Sigmoid colon (tissue), 7 donors: ENCODE measurements at places on chromosomes 11 and 22. TPM values are rescaled to one million over a fixed set of nuclear protein-coding genes. Genes with fewer than 3 reads are reported as not detected.

GRCh38 chr11:28338371-28338770 is 230.2 kb downstream of the METTL15 start:
- H3K4me3 ChIP-seq = no peak overlapping the region
- no peak for DNase-seq
- H3K4me1 ChIP-seq = peaks cover 4% of the 10 kb centered on the region
- H3K27me3 ChIP-seq = no peaks in the 10 kb centered on the region
- no peak overlapping the region for H3K27ac ChIP-seq
- H3K36me3 ChIP-seq = no peaks in the 10 kb centered on the region

DNA sequence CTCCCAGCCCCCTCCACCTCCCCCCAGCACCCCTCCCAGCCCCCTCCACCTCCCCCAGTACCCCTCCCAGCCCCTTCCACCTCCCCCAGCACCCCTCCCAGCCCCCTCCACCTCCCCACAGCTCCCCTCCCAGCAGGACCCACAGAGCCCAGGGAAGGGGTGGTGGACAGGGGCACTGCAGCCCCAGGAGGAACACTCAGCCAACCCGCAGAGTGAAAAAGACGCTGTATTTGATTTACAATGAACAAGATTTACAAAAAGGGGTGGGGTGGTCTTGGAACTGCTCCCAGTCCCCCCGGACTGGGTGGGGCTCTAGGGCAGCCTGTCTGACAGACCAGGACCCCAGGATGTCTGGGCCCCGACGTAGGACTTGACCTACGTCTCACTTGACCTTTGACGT is 4.6 kb upstream of the MAPK11 start:
- H3K4me1 ChIP-seq = peaks cover 31% of the 10 kb centered on the region
- no peak for DNase-seq
- peaks cover 25% of the 10 kb centered on the region for H3K36me3 ChIP-seq
- peaks cover 4% of the 10 kb centered on the region for H3K27me3 ChIP-seq
- no peak overlapping the region for H3K4me3 ChIP-seq
- no peak overlapping the region for H3K27ac ChIP-seq

- DNase-seq = no peak
- H3K27me3 ChIP-seq = no peaks in the 10 kb centered on the region
- H3K4me1 ChIP-seq = peaks cover 17% of the 10 kb centered on the region
- H3K27ac ChIP-seq = no peak overlapping the region
- H3K36me3 ChIP-seq = no peaks in the 10 kb centered on the region
Measured at GRCh38 chr11:18379201-18379600, 15.2 kb upstream of the LDHA start.

- no peak overlapping the region for H3K27ac ChIP-seq
- H3K36me3 ChIP-seq = no peaks in the 10 kb centered on the region
- H3K27me3 ChIP-seq = no peaks in the 10 kb centered on the region
Measured at GRCh38 chr22:11628651-11629511, 3899.1 kb upstream of the OR11H1 start.

DNA sequence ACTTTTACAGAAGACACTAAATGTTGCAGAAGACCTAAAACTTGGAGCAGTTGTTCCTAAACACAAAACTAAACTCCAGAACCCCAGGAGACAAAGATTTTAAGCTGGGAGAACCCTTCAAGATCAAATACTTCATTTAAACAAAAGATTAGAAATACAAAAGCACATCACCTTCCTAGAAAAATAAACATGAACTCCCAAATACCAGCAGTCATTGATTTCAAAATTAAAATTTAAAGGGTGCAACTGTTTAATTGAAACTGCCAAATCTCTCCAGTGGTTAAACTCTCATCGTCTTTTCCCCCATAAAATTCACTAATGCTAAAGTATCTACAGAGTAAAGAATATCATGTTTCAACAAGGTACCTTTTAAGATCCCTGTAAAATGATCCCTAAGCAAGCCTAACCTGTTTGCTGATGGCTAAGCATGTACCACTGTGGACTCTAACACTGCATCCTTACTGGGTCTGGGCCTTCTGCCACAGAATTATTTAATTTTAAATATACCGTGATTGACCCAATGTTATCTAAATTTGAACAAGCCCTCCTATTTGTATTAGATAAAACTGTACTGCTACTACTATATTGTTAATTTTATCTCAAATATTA is 53.7 kb upstream of the CCDC34 start:
- peaks cover 12% of the 10 kb centered on the region for H3K4me1 ChIP-seq
- no peak overlapping the region for H3K4me3 ChIP-seq
- H3K27me3 ChIP-seq = no peaks in the 10 kb centered on the region
- H3K27ac ChIP-seq = no peak overlapping the region
- H3K36me3 ChIP-seq = peaks cover under 1% of the 10 kb centered on the region

DNA sequence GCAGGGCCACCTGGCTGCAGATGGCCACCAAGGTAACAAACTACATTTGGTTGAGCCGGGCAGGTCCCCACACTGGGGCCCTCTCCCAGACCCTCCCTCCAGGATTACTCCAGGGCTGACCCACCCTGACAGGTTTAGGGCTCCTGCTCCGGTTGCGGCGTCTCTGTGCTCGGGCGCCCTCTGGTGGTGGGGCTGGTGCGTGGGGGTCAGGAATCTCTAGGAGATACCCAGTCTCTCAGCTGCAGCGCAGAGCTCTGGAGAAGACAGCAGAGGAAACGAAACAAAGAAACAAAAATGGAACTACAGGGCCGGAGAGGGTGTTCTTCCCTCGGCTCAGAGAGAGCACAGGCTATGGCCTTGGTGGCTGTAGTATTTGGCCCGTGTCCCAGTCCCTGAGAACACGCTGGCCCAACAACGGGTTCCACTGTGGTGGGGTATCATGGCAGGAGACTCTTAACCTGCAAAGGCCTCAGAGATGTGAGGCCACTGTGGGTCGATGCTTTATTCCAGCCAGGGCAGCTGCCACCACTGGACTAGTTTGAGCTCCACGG is 2.4 kb downstream of the C11orf96 start:
- peaks cover 35% of the 10 kb centered on the region for H3K4me1 ChIP-seq

DNA sequence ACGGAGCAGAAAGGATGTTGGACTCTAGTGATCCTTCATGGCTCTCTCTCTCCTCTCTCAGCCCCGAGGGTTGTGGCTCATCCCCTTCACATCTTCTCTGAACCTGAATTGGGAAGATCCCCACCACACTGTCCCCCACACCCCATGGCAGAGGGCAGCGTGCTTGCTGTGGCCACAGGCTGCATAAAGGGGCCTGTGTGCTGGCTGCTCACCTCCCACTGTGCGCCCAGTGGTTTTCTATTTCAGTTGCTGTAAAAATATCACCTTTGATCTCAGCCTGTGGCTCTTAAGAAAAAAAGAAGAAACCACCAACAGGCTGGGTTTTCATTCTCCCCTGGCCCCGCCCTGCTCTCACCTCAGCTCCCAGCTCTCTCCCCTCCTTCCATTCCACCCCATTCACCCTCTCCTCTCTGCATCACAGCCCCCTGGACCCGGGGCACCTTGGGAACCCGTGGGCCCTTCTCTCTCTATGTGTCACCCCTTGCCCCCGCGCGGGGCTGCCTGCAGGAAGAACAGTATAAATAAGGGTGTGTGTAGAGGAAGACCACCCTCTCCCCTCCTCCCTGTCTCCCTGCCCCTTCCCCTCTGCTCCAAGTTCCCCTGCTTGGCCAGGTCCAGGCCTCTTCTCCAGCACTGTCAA is 25.8 kb upstream of the WNT11 start:
- H3K27me3 ChIP-seq = no peaks in the 10 kb centered on the region
- no peak overlapping the region for H3K27ac ChIP-seq
- no peak overlapping the region for H3K4me3 ChIP-seq
- peaks cover 17% of the 10 kb centered on the region for H3K4me1 ChIP-seq
- no peak for DNase-seq

DNA sequence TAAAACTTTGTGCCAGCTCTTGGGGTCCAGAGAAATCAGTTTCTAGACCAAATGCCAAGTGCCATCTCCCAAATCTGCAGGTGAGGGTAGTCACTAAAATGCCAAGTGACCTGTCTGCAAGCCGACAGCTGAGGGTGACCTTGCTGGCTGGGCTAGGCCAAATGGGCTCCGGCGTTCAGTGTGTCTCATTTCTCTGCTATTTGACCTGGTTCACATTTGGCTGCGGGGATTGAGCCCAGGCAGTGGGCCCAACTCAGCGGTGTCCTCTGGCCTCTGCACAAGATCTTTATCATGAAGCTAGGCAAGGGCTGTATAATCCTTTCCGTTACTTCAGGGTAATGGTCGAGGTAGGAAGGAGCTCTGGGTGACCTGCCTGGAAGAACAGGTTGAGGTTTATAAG is 87.5 kb downstream of the SNX19 start:
- H3K27ac ChIP-seq = peak overlapping the region; percentile 65
- H3K4me3 ChIP-seq = no peak overlapping the region
- H3K27me3 ChIP-seq = no peaks in the 10 kb centered on the region
- no peaks in the 10 kb centered on the region for H3K36me3 ChIP-seq
- peak; percentile 73 for DNase-seq
- H3K4me1 ChIP-seq = peaks cover 57% of the 10 kb centered on the region

- H3K4me1 ChIP-seq = peaks cover 17% of the 10 kb centered on the region
- no peaks in the 10 kb centered on the region for H3K27me3 ChIP-seq
- H3K27ac ChIP-seq = peak overlapping the region; percentile 9
Measured at GRCh38 chr11:40291329-40291728, 1168.1 kb downstream of the LRRC4C start.

DNA sequence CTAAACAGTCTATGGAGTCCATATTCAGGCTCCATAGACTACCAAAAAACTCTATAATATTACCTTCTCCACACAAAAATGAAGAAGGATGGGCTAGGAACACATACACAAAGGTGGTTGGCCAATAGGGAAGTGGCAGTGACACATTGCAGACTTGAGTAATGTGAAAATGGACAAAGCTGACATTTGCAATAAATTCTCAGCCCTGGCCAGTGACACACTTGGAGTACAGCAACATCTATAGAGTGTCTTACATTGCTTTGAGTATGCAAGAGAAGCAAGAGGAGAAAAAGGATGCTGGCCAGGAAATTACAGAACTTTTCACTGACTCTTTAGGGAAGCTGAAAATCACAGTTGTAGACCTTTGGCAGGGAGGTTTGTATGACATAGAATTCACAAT is 7.3 kb upstream of the OR52W1 start:
- H3K27me3 ChIP-seq = no peaks in the 10 kb centered on the region
- no peaks in the 10 kb centered on the region for H3K4me1 ChIP-seq
- no peaks in the 10 kb centered on the region for H3K36me3 ChIP-seq
- H3K27ac ChIP-seq = no peak overlapping the region
- H3K4me3 ChIP-seq = no peak overlapping the region
- DNase-seq = no peak

GRCh38 chr11:21635394-21636145 is 557.3 kb upstream of the ANO5 start:
- H3K27me3 ChIP-seq = no peaks in the 10 kb centered on the region
- no peak overlapping the region for H3K27ac ChIP-seq
- no peaks in the 10 kb centered on the region for H3K36me3 ChIP-seq
- H3K4me1 ChIP-seq = no peaks in the 10 kb centered on the region
- DNase-seq = no peak

DNA sequence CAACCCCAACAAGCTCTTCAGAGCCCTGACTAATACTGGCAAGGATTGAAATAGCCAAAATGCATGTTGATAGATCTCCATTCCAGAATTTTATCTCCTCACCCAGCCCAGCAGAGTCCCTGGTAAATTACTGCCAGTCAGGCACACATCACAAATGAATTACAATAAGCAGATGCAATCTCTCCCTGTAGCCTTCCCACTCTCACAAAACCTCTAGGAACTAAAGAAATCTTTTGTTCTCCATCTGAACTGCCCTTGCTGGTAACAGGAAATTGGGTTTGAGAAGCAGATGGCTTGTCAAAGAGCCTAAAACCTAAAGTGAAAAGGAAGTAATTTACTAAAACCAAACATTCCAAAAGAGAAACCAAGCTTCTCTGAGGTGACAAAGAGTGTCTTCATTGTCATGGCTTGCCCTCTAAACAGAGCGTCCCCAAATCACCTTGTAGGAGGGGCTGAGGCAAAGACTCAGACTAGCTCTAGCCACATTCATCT is 59.5 kb downstream of the FAM168A start:
- H3K4me3 ChIP-seq = no peak overlapping the region
- no peak overlapping the region for H3K27ac ChIP-seq
- no peak for DNase-seq
- no peaks in the 10 kb centered on the region for H3K27me3 ChIP-seq
- no peaks in the 10 kb centered on the region for H3K4me1 ChIP-seq

GRCh38 chr11:125457814-125458343 is 38.2 kb downstream of the FEZ1 start:
- H3K36me3 ChIP-seq = no peaks in the 10 kb centered on the region
- no peak overlapping the region for H3K4me3 ChIP-seq
- peak overlapping the region; percentile 2 for H3K27ac ChIP-seq
- H3K27me3 ChIP-seq = no peaks in the 10 kb centered on the region

- no peak overlapping the region for H3K4me3 ChIP-seq
- no peak overlapping the region for H3K27ac ChIP-seq
- no peaks in the 10 kb centered on the region for H3K4me1 ChIP-seq
- DNase-seq = no peak
Measured at GRCh38 chr11:123371506-123372297, 58.4 kb upstream of the GRAMD1B start.

GRCh38 chr11:131446590-131447275 is 76.3 kb downstream of the NTM start:
- no peak overlapping the region for H3K4me3 ChIP-seq
- no peaks in the 10 kb centered on the region for H3K4me1 ChIP-seq
- no peaks in the 10 kb centered on the region for H3K36me3 ChIP-seq
- no peak for DNase-seq
- H3K27me3 ChIP-seq = no peaks in the 10 kb centered on the region
- no peak overlapping the region for H3K27ac ChIP-seq

GRCh38 chr11:121308816-121309215 is 16.2 kb downstream of the SC5D start:
- no peak overlapping the region for H3K27ac ChIP-seq
- no peak overlapping the region for H3K4me3 ChIP-seq
- no peak for DNase-seq
- H3K4me1 ChIP-seq = no peaks in the 10 kb centered on the region
- no peaks in the 10 kb centered on the region for H3K36me3 ChIP-seq
- no peaks in the 10 kb centered on the region for H3K27me3 ChIP-seq

- DNase-seq = no peak
- no peak overlapping the region for H3K4me3 ChIP-seq
Measured at GRCh38 chr11:19320827-19321226, 80.1 kb upstream of the E2F8 start.

GRCh38 chr11:10208131-10208575 is 85.9 kb downstream of the SBF2 start:
- no peak overlapping the region for H3K4me3 ChIP-seq
- no peaks in the 10 kb centered on the region for H3K27me3 ChIP-seq
- peaks cover 7% of the 10 kb centered on the region for H3K4me1 ChIP-seq
- DNase-seq = no peak
- H3K36me3 ChIP-seq = no peaks in the 10 kb centered on the region

The KDM4E gene
- polyA plus RNA-seq = not detected

The SCGB1D2 gene
- polyA plus RNA-seq = not detected

The HTR3A gene
- polyA plus RNA-seq = 1.5 TPM

The MYEOV gene
- 11.1 TPM for polyA plus RNA-seq

The OR52L1 gene
- polyA plus RNA-seq = not detected

The C11orf16 gene
- not detected for polyA plus RNA-seq

The RASGRP2 gene
- 2.1 TPM for polyA plus RNA-seq

The CASP1 gene
- polyA plus RNA-seq = 35.4 TPM

The DBX1 gene
- polyA plus RNA-seq = not detected

The DNAJB7 gene
- not detected for polyA plus RNA-seq
